ENCODE measurements at places on chromosomes 5 and 9. TPM values are rescaled to one million over a fixed set of nuclear protein-coding genes. Genes with fewer than 3 reads are reported as not detected.

DNA sequence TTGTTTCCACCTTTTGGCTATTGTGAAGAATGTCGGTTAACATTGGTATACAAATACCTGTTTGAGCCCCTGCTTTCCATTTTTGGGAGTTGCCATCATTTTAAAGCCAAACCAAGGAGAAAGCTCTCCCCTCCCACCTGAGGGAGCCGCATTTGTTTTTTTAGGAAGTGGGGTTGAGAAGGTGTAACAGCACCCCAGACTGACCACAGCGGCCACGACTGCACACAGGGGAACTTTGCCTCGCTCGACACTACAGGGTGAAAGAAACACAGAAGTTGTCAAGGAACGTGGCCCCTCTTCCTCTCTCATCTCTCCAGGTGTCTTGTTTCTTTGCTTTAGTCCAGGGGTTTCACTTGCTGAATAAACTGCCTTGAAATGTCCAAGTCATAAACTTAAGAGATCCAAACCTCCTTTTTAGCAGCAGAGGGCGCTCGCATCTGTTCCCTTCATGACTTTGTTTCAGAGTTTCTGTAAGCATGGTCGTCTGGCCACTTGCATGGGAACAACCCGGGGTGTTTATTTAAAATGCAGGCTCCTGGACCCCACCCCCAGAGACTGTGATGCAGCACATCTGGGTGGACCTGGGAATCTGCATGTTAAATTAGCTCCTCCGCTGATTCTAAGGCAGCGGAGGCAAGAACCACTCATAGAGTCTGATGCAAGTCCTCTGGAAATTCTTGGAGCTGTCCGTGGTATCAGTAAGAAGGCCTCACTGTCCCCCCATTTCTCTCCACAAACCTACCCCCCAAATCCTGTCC lies 2.1 kb upstream of the TTLL11 start:
- ATAC-seq = no peak

DNA sequence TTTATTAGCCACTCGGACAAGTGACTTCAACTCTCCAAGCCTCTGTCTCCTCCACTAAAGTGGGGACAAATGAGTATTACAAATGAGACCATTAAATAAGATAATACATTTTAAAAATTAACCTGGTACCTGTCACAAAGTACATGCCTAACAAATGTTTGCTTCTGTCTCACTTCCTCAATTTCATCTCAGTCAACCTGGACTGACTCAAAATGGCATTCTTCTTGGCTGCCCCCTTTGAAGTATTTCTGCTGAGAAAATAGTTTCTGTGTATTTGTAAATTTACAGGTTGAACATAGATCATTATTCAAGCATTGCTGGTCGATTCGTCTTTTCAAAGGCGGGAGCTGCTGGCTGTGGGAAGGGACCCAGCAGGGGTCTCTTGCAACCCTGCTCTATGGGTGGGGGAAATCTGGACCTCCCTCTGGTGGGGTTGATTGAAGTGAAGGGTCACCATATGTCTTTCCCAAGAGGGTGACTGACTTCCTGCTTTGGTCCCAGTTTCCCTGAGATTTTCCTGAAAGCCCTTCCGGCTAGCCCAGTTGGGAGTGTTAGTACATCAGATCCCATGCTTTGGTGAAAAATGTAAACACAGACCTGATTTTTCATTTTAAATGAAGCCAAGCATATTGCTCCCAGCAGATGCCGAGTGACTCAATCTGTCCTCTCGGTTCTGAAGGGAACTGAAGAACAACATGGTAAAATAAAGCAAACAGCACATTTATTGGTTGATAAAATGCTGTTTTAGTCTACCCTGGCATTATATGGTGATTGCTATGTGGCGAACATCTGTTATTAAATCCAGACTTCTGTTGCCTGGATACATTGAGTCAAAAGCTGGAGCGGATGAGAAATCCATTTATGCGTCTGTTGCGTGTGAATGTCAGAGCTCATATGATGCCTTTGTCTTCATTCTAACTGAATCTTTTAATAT lies 73.0 kb downstream of the KCNIP1 start:
- ATAC-seq = peak; percentile 74

GRCh38 chr9:134699343-134699740 lies 57.7 kb downstream of the COL5A1 start:
- no peak for ATAC-seq

DNA sequence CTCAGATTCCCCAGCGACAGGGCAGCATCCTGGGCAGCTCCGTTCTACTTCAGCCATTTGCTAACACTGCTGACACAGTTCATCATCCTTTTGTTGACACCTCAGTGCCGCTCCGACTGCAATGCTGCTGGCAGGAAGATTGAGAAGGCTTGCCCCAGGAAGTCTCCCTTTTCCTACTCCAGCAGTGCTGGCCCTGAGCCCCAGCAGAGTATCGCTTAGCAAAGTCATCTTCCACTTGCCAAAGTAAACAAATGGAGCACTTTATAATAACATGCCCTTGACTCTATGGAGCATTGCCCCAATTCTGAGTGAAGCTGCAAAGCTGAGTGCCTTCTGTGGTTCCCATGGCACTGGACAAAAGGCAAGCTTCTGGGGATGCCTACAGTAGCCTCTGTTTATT lies 32.2 kb downstream of the PRLR start:
- ATAC-seq = peak; percentile 60

- ATAC-seq = no peak
Observed at GRCh38 chr5:68283766-68284165, 68.2 kb downstream of the PIK3R1 start.

DNA sequence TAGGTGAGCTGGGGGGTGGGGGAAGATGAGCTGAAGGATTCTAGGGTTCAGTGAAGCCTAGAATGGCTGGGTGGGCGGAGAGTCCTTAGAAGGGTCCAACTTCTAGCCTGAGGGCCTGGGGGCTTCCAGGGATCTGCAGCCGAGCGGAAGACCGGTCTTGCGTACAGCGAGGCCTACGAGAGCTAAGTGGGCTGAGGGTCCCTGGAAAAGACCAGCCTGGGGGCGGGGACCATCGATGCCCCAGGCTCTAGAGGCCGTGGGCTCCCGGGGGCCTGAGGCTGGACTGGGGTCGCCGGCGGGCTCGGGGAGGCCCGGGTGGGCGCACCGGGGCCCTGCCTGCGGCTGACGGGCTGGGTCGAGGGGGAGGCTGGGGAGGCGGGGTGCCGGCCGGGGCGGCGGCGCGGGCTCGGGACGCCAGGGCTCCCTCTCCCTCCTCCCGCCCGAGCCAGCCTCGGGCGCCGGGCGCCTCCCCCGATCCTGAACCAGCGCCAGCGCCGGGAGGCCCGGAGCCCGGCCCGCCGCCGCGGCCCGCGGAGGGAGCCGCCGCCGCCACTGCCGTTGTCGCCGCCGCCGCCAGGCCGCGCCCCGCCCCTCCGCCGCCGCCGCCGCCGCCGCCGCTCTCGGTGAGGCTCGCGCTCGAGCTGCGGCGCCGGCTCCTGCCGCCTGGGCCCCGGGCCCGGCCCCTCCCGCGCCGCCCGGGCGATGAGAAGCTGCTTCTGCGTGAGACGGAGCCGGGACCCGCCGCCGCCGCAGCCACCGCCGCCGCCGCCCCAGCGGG lies at the start of gene MVB12B:
Gene MVB12B (plus strand): TSS at position 602 of the 778 bp plus-strand sequence. CDS start 101 bp downstream, at position 703.
- peak; percentile 67 for ATAC-seq

DNA sequence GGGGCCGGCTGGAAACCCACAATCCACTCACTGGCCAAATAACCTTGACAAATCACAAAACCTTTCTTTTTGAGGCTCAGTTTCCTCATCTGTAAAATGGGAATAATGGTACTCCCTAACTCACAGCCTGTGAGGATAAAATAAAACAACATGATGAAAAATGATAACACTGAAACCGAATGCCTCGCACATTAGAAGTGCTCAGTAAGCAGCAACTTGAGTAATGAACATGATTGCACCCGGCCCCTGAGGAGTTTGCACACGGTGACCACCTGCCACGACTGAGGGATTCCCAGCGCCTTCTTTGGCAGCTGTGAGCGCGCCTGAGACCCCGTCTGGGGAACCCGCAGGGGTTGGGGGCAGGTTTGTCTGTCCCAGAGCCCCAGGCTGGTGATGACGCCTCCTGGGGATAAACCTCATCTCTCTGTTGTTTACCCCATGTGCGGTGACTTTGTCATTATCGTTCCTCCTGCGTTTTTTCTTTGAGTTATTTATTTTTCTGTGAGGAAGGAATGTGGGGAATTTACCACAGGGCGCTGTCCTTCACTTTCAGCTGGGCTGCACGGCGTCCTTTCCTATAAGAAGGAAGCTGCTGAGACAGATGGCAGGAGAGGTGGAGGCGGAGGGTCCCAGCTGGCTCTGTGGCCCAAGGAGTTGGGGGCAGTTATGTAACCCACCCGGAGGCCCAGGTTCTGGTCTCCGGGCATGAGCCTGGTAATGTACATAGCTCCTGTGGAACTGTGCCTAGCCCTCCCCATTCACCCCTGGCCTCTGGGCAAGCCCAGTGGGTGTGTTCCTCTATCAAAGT lies 3.0 kb upstream of the SYNPO start:
- ATAC-seq = peak; percentile 59

- no peak for ATAC-seq
Observed at GRCh38 chr5:61666064-61666621, 334.1 kb downstream of the ZSWIM6 start.

DNA sequence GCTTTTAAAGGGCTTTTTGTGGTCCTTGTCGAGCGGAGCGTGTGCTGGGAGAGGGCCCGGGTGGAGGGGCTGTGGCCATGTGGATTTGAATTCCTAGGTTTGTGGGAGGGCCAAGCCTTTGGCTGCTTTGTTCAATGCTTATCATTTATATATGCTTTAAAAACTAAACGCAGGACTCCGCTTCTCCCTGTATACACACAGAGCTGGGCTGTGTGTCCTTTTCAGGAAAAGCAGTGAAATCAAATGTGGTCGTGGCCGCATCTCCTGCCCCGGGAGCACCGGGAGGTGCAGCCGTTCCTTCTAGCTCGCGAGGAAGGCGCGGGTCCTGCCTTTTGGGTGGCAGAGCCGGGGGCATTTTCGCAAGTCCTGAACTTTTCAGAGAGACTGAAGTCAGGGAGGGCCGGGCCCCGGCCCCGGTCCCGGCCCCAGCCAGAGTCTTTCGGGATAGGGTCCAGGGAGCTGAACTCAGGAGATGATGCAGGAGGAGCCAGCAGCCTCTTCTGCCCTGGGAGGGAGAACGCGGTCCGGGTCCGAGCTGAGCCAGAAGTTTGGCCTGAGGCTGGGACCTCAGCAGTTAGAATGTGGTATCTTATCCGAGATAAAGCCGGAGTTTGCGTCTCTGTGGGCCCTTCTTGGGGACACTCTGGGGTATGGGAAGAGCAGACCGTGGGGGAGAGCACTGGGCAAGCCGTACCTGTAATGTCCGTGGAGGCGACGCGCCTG lies 158.8 kb downstream of the C9orf152 start:
- peak; percentile 4 for ATAC-seq

GRCh38 chr9:21381448-21382339 lies 3.5 kb downstream of the IFNA2 start:
- ATAC-seq = no peak

- no peak for ATAC-seq
Observed at GRCh38 chr5:142852416-142853198, 82.4 kb downstream of the ARHGAP26 start.

DNA sequence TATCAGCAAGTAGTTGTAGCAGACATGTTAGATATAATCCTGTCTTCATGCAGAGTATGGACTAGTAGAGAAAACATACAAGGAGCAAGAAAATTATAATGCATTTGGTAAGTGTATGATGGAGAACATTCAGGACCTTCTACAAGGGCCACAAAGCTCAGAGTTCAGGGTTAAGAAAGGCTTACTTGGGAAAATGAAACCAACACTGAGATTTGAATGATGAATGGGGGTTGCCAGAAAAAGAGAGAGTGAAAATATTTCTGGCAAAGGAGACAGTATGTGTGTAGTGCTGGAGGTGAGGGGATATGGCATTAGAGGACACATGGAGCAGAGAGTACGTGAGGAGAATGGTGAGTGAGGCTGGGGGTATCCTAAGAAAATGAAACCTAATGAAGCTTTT lies 169.8 kb upstream of the STK32A start:
- no peak for ATAC-seq

GRCh38 chr5:92309336-92309991 lies 926.3 kb upstream of the ARRDC3 start:
- no peak for ATAC-seq

DNA sequence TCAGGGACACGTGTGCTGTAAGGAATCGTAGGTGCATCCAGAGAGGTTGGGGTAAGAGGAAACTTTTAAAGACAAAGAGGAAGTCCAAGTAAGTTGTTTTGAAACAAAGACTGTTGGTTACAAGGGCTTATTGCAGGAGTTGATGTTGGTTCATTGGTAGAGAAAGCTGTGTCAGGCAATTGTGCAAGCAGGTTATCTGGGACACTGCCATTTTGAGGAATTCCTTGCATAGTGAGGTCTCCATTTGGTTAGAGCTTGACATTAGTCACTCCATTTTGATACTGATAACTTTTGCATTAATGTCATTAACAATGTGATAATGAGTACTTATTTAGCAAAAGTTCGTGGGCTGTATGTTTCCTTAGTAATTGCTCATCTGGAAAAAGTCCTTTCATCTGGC lies 24.9 kb downstream of the CNOT6 start:
- ATAC-seq = no peak

Gene SLC46A2
- total RNA-seq = 0.58 TPM

Gene MYMK
- total RNA-seq = not detected

Gene ADAMTS13
- 3.0 TPM for total RNA-seq

Gene TAF11L5
- total RNA-seq = 0.97 TPM

Gene IRGM
- total RNA-seq = not detected

Gene STKLD1
- 2.9 TPM for total RNA-seq

Gene HTR1A
- 0.14 TPM for total RNA-seq
